ENCODE measurements at places on chromosomes 6 and 20.

- DNase-seq, result no peak
Measured at GRCh38 chr20:16257021-16257420, 316.2 kb downstream of the KIF16B start.

GRCh38 chr6:129903082-129903481 is 42.0 kb upstream of the TMEM244 start:
- DNase-seq, result no peak

- DNase-seq, result no peak
Measured at GRCh38 chr6:69813508-69813907, 16.7 kb upstream of the LMBRD1 start.

GRCh38 chr6:24872779-24873178 is 63.0 kb downstream of the RIPOR2 start:
- no peak for DNase-seq

- DNase-seq, result no peak
Measured at GRCh38 chr6:119297049-119297448, 52.5 kb downstream of the MAN1A1 start.

- DNase-seq, result no peak
Measured at GRCh38 chr6:37946057-37946456, 126.5 kb downstream of the ZFAND3 start.

- no peak for DNase-seq
Measured at GRCh38 chr6:43220439-43220951, 8.8 kb downstream of the DNPH1 start.

GRCh38 chr6:10557913-10558312 is 36.8 kb downstream of the GCNT2 start:
- DNase-seq, result no peak

DNA sequence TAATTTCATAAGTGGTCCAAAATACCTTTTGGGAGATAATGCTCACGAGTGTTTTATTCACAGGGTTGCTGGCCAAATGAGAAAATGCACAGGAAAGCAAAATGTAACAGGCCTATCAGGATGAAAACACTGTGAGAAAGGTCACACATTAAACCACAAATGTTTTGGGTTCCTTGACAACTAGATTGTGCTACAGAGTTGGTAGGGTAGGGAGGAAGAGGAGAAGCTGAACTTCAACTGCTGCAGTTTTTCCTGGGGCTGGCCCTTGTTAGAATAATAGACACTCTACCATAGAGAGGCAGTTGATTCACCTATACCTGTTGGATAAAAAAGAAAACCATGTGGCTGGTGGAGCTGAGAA is 28.1 kb upstream of the PAQR8 start:
- no peak for DNase-seq

GRCh38 chr20:17673084-17673483 is 9.0 kb downstream of the RRBP1 start:
- DNase-seq, result no peak

- DNase-seq, result no peak
Measured at GRCh38 chr20:35111141-35111888, 18.7 kb upstream of the TRPC4AP start.

GRCh38 chr6:11852061-11852651 is 73.6 kb upstream of the ADTRP start:
- DNase-seq, result no peak

- DNase-seq, result no peak
Measured at GRCh38 chr6:152402791-152403190, 234.4 kb downstream of the SYNE1 start.

- no peak for DNase-seq
Measured at GRCh38 chr20:24684421-24684871, 215.0 kb downstream of the SYNDIG1 start.

DNA sequence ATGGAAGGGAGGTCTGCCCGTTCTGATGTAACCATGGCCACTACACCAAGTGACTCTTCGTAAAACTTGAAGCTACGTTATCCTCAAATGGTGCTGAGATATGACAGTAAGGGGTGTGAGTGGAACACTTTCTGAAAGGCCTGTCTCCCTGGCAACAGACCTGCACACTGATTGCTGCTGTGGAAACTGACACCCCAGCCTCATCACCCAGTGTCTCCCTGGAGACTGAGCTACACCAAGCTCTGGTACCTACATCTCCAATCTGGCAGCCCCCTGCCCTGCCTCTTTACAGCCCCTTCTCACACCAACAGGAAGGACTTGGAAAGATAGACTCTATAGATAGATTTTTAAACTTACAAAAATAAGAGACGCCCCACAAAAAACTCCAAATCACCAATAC is 13.2 kb downstream of the PI16 start:
- DNase-seq, result no peak

DNA sequence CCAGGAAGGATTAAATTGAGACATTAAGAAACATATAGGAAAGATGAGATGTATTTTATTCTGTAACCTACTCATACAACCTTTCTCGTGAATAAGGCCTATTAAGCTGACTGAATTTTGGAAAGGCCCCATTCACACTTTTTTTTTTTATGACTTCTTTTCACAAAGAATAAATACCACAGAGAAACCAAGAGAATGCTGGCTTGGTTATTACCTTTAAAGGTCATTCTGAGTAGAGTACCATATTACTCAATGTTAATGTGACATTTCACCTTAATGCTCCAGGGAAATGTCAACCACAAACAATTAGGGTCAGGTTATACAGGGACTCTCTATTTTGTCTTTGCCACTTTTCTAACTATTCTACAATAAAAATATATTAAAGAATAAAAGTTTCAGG is 204.9 kb upstream of the PTCHD4 start:
- DNase-seq, result no peak

DNA sequence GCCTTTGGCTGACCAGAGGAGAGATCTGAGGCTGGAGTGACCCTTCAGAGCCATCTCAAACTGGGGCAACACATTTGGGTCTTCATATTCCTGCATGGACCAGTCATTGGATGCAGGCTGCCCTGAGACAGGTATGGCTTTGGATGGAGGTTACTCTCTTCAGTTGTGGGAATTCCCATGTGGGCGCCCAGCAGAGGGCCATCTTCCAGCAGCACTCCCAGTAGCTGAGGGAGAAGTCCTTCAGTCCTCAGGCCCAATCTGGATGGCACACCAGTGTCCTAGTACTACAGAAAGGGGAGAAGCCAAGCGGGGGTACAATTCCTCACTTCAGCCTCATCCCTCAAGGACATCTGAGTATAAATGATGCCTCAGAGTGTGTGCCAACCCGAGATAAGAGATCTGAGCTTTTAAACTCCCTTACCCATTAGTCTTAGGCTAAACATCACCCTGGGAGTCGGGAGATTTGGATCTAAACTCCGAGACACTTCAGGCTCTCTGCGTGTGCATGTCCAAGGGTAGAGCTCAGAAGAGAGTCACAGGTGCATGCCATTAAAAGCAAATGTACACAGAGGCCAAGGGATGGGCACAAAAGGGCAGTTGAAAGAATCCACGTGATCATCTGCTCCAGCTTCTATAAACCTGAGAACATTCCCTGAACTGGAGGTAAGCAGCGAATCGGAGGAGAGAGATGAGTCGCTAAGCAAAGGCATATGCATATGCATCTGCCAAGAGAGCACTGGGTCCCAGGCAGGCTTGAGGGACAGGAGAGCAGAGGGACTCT is 204.6 kb downstream of the CD83 start:
- peak; percentile 68 for DNase-seq

DNA sequence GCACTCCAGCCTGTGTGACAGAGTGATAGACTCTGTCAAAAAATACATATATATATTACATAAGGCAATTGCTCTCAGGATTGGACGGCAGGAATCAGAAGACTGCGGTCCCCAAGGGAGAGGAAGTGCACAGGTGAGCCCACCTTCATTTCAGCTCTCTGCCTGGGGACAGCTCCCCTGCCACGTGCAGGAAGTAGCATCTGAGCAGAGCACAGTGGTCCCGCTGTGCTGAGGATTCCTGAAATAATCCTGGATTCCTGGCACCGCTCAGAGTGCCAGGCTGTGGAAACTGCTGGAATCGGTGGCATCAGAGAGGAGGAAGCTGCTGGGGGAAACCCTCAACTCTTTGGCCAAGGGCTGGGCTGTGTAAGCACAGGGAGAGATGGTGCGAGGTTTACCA is 27.7 kb downstream of the NFATC2 start:
- no peak for DNase-seq

- no peak for DNase-seq
Measured at GRCh38 chr6:105786890-105787655, 299.1 kb upstream of the PRDM1 start.

DNA sequence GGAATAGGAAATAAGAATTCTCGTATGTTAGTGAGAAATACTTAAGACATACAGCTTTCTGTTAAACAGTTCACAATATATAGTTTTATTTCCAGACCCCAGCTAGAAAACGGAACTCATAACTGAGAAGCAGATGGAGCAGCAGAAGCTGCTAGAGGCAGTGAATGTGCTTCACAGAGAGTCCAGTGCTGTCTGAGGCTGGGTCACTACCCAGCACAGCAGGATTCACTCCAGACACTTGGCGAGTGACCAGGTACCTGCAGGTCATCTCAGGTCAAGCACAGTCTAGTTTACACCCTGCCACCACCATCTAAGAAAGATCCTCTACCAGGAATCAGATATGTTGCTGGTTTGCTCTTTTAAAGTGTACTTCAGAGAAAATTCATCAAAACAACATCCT is 243.1 kb upstream of the RAB32 start:
- no peak for DNase-seq

DNA sequence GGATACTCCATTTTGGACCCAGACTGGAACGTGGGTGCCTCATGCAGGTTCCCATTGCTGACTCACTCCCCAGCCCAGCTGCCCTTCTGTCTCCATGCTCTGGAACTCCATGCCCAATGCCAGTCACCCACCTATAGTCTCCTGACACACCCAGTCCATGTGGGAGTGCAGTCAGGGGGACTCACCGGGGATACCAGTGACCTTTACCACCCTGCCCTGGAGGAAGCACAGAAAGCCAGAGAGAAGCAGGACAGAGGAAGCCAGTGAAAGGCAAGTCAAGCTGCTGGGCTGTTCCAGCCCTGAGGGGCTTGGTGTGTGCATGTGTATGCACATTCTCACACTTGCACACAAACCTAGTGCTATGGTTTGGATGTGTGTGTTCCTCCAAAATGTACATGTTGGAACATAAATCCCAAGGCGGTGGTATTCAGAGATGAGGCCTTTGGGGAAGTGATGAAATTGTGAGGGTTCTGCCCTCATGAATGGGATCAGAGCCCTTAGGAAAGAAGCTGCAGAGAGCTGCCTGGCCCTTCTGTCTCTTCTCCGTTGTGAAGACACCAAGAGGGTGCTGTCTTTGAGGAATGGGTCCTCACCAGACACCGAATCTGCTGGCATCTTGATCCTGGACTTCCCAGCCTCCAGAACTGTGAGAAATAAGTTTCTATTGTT is 121.4 kb upstream of the MAFB start:
- DNase-seq, result peak; percentile 14

GRCh38 chr6:107657755-107658461 is 166.2 kb downstream of the SCML4 start:
- peak; percentile 55 for DNase-seq

DNA sequence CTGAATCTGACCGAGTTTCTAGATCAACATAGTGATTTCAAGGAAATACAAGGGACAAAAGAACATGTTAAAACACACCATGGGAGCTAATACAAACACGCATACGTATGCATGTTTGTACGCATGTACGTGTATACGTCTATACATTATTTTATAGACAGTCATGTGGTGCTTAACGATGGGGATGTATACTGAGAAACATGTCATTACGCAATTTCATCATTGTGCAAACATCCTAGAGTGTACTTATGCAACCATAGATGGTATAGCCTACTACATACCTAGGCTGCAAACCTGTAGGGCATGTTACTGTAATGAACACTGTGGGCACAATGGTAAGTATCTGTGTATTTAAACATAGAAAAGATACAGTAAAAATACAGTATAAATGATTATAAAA is 25.0 kb upstream of the NELFCD start:
- DNase-seq, result no peak

All from H9 (cell line).